ENCODE measurements at places on chromosomes 3 and 15.

DNA sequence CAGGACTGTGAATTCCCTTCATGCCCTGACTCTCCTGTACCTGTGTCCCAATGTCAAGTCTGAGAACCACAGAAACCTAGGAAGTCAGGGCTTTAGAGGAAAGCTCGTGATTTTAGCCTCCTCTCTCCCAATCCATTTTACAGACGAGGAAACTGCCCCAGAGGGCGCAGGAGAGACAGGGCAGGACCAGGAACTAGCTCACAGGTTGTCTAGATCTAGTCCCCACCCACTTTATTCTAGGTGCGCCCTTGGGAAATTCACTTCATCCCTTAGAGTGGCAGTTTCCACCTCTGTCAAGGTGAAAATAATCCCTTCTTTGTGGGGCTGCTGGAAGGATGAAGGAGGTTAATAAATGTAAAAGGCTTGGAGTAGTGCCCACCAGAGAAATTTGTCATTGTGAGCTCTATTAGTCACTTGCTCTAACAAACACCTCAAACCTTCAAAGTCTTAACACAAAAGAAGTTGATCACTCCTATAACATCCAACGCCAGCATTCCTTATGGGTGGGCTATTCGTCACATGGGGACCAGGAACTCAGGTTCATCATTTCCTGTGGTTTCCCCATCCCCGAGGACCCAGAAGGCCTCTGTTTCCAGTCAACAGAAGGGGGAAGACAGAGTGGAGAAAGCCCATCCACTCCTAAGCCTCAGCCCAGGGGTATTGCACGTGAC is 282.3 kb downstream of the XXYLT1 start:
- DNase-seq, result no peak

GRCh38 chr3:153357436-153357835 is 195.4 kb downstream of the RAP2B start:
- no peak for DNase-seq

DNA sequence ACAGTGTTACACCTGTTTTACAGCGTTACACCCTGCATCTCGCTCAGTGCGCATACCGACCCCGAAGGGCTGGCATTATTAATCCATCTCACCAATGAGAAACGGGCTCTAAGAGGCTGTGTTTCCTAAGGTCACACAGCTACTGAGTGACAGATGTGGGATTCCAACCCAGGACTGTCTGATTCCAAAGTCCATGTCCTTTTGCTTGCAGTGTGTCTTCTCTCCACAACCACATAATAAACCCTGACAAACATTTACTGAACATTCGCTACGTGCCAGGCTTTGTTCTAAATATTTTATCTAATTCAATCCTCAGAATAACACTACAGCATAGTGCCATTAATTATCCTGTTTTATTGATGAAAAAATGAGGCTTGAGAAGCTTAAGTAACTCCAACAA is 79.1 kb downstream of the RAB11A start:
- DNase-seq, result no peak

DNA sequence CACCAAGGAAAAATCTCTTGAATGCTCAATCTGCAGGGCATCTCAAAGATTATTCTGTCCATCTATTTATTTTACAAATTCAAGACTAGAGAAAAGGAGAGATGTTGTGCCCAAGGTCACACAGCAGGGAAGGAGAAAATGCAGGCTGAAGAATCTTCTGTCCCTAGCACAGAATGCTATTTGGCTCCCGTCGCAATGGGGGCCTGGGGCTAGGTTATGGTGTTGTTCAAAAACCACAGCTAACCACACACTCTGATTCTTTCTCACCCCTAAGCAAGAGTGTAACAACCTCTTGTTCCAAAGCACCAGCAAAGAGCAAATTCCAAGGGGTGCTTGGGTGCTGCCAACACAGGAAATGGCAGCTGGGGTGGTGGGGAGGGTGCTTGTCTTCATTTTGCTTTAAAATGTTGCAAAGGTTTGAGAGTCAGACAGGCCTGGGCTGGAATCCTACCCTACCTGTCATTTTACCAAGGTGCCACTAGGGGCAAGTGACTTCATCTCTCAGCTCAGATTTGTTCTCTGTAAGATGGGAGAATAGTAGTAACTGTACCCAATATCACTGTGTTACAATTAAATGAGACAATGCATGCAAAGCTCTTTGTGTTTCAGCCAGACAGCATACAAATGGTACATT is 112.5 kb downstream of the ADAMTS9 start:
- no peak for DNase-seq

DNA sequence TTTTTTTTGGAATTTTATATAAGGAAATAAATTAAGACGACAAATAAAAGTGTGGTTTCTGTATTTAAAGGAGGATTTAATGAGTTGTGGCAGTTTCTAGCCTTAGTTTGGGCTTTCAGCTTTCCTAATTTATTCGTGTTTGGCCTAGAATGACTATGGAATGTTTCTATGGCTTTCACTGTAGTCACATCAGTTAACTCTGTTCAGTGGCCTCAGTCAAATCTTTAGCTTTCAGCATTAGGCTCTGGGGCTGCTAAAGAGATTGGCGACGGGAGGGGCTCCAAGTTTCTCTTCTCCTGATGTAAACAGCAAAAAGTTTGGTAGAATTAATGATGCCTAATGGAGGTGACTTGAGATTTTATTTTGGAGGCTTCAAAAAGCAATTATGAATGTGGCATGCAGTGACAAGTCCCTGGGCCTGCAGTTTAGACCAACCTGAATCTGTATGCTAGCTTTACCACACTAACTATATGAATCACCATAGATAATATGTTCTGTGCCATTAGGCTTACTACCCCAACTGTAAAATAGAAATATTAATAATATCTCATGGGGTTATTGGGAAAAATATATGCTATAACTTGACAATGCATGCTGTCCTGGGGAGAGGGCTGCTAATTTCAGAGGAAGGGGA is 47.1 kb upstream of the ADGRG7 start:
- DNase-seq, result no peak

DNA sequence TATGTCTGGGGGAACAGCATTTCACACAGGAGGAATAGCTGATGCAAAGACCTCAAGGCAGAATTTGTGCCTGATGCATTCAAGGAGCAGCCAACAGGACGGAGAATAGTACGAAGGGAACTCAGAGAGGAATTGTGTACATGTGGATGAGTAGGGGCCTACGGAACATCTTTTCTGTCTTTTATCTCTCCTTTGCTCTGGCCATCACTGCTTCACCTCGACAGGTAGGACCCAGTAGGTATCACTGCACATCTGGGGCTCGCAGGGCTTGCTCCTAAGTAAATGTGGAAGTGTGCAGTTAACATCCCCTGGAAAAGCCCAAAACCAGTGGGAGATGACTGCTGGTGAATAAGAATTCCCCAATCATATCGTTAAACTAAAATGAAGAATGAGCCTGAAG is 56.4 kb upstream of the POU1F1 start:
- no peak for DNase-seq

DNA sequence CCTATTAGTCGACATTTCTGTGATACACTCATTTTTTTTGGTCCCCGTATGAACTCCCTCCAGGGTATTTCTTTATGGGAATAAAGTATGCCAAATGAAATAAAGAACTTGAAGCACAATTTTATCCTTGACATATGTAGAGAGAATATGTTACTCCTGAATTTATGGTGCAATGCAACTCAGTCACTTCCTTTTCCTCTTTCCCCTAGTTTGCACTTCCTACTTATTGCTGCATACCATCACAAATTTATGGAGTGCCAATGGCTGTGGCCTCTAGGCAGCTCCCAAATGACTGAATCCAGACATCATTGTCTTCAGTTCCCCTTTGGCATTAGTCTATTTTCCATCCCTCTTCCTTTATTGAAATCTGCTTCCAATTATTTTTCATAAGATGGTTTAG is 403.5 kb downstream of the FHIT start:
- DNase-seq, result no peak

DNA sequence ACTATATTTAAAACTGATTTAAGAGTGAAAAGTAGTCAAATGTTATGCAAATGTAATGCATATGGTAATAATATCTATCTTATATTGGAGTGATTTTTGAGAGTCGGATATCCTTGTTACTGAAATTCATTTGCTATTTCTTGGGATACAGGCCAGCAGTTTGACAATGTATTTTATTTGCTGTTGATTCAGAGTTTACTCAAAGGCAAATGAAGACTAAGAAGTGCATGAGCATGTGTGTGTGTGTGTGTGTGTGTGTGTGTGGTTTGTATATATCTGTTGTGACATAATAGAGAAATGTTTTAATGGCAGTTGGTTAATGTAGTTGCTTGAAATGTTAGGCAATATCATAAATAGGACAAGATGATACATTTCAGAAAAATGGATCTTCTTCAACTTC is 39.0 kb downstream of the UNC13C start:
- DNase-seq, result no peak

DNA sequence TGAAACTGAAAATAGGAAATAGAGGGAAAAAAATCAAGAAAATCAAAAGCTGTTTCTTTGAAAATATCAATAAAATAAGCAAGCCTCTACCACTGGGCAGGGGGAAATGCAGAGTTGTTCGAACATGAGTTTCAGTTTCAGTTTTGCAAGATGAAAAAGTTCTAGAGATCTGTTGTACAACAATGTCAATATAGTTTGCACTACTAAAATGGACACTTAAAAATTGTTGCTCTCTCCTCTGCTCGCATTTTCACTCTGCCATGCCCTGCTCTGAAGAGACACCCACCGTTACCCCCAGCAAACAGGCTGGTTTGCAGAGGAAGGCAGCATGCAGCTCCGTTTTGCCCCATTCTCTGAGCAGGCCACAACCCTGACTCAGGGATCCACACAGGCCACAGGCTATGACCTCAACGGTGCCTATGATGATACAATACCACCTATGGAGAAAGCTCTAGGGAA is 64.5 kb downstream of the ZNF148 start:
- peak; percentile 32 for DNase-seq

GRCh38 chr3:176651622-176652021 is 545.7 kb downstream of the TBL1XR1 start:
- no peak for DNase-seq

- DNase-seq, result no peak
Observed at GRCh38 chr15:65641768-65642475, 20.2 kb downstream of the SLC24A1 start.

- no peak for DNase-seq
Observed at GRCh38 chr15:87877822-87878542, 378.6 kb downstream of the NTRK3 start.

DNA sequence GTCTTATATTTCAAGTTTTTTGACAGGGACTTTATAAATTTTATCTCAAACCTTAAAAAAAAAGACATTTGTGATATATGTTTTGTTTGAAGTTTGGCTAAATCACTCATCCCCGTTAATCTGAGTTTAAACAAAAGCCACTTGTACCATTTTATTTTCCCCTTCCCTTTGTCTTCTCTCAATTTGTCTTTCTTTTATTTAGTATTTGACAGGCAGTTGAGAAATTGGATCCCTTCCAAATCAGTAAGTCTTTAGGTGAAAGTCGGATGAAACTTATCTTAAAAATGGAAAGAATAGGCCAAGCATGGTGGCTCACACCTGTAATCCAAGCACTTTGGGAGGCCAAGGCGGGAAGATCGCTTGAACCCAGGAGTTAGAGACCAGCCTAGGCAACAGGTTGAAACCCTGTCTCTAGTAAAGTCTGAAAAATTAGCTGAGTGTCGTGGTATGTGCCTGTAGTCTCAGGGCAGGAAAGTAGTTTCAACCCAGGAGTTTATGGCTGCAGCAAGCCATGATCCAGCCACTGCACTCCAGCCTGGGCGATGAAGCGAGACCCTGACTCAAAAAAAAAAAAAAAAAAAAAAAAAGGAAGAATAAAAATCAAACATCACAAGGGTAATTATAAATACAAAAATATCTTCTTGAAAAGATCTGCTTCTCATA is 394.6 kb upstream of the TPM1 start:
- no peak for DNase-seq

GRCh38 chr15:40323953-40324937 is 753 bp downstream of the INAFM2 start:
- DNase-seq, result no peak
